ENCODE measurements at places on chromosomes 6 and 20. TPM values are rescaled to one million over a fixed set of nuclear protein-coding genes. Genes with fewer than 3 reads are reported as not detected.

- DNase-seq: no peak
Measured at GRCh38 chr20:30816182-30816645, 441.2 kb upstream of the DEFB115 start.

- DNase-seq: no peak
Measured at GRCh38 chr6:165969184-165969583, 198.5 kb downstream of the TBXT start.

DNA sequence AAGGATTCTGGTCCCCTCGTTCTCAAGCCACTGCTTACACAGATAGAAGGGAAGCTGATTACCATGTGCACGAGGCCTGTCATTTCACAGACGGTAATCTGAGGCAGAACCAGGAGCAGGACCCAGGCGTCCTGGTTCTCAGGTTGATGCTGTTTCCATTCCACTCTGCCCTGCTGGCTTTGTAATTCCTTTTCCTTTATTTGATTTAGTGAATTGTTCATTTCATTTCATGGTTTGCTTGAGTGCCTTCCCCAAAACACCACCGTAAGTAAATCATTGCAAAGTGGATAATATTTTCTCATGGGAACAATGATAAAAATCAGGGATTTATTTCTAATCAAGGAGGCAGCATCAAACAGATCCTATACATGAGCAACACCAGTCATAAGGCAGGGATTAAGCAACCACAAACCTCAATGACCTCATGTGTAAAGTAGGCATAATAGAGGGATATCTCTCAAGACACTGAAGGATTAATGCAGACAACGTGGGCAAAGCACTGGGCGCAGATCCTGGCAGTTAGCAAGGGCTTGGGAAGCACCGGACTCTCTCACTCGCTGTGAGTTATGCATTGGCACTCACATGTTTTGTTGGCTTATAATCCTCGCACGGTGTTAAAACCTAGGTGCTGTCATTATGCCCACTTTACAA, 229.5 kb upstream of the FOXQ1 start:
- no peak for DNase-seq

DNA sequence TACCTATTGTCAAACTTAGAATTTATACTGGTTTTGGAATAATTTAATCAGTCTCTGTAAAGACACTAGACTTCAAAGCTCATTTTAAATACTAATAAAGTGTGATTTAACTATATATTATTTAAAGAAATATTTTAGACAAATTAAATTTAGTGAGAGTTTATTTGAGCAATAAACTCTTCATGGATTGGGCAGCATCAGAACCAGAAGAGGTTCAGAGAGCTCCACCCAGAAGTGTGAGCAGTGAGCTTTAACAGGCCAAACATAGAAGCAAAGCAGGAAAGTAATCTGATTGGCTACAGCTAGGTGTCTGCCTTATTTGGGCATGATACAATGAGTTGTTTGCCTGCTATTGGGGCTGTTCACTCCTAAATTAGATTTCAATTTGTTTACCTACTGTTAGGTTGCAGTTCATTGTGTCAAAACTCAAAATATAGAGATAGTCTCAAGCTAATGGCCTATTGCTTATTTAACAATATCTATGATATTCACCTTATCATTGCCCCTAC, 355.1 kb upstream of the RNF217 start:
- DNase-seq: no peak

FLRT3 gene
- 0.64 TPM for polyA plus RNA-seq

DNA sequence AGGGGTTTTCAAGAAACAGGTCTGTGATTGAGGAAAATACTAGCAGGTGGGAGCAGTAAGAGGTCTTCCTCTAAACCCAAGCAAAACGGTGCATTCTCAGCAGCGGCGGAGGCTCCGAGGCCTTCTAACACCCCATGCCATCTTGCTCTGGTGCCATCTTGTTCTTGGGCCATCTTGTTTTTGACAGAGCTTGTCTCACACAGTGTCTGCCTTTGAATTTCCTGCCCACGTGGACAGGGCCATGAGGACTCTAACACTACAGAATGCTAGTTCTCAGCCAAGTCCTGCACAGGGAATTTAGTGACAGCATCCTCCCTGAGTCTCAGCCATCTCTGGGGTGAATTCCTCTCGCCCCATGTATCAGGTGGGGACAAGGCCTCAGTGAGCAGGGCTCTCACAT, 76.4 kb downstream of the PSMG4 start:
- DNase-seq: no peak

- DNase-seq: no peak
Measured at GRCh38 chr20:36036688-36037087, 68.3 kb downstream of the CNBD2 start.

ANGPT4 gene
- polyA plus RNA-seq: not detected

ALDH8A1 gene
- 0.11 TPM for polyA plus RNA-seq

SMOC2 gene
- polyA plus RNA-seq: not detected

FGD2 gene
- not detected for polyA plus RNA-seq

DNA sequence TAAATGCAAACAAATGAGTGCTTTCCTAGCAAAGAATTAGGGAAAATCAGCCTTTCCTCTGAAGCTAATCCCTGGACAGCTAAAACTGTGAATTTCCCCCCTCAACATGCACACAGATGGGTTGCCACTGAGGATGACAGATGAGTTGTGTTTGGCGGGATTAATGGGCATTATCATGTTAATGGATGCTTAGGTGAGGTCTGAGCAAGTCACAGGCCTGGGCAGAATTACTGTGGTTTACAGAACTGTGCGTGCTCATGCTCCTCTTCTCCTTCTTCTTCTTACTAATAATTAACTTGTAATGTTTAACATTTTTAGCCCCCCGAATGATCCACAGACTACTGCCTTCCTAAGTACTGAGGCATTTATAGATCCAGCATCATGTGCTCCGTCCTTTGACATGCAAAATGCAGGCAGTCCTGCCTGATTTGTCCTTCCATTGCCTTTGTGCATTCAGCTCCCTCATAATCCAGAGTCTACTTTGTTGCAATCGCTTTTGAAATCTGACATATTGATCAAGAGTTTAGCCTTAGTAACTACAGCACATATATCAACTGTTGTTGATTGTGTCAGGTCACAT, 753.4 kb upstream of the MMS22L start:
- DNase-seq: no peak

DNA sequence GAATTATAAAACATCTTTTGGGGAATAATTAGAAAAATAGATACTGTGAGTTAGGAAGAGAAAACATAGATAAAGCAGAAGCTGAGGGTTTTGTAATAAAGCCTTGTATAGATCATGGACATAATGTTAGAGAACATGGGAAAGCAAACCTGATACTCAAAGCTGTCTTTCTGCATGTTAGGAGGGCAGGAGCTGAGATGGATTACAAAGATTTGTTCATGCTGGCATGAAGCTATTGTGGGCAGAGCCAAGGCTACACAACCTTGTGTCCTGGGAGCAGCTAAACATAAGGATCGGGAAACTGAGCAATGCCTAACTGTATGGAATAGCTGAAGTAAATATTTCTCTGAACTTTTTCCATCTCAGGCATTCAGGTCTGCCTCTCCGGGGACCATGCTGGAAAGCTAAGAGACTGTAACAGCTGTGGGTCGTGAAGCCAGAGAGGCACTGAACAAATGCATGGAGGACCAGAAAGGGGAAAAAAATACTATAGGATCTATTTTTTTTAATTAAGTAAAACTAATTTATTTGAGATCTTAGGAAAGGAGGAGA, 28.2 kb upstream of the CNKSR3 start:
- DNase-seq: no peak

CCN6 gene
- polyA plus RNA-seq: 0.07 TPM

DNA sequence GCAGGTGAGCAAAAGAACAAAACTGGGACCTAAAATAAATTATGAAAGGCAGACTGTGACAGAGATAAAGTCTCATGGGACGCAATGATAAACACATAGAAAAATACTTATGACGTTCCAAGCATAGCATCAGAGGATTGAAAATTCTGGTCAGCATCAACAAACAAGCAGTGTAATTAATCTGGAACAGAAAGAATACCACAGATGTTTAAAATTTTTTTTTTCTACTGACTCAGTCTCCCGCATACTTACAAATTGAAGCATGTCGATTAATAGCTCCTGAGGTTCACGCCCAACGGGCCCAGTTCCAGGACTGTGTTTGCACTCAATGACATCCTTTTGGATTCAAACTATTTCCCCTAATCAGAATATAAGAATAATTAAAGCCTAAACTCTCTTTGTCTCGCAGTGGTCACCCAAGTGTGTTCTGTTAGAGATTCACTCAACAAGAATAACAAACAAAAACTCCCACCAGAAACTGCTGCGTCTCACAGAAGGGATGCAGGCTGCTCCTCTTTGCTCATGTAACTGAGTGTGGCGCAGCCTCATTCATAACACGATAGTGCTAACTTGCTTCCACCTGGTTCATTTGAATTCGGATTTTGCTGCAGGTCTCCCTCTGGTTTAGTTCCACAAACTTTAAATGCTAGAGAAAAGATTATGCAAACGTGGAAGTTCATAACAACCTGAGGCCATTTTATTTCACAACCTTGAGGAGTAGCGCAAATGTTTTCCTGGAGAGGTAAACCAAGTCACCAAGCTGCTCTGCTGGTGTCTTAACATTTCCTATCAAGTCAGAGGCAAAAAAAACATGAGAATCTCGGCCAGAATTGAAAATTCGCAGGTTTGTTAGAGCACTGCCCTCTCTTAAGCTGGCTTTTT, 69.0 kb upstream of the CITED2 start:
- peak; percentile 54 for DNase-seq

Measured in BJ (cell line).